Osteoblast (primary cell): ENCODE measurements at places on chromosomes 13 and 19. TPM values are rescaled to one million over a fixed set of nuclear protein-coding genes. Genes with fewer than 3 reads are reported as not detected.

DNA sequence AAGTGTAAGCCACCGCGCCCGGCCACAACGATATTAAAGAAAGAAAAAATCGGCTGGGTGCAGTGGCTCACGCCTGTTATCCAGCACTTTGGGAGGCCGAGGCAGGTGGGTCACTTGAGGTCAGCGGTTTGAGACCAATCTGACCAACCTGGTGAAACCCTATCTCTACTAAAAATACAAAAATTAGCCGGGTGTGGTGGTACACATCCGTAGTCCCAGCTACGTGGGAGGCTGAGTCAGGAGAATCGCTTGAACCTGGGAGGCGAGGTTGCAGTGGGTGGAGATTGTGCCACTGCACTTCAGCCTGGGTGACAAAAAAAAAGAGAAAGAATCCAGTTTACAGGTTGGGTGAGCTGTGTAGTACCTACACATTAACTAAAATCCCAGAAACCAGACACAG is 99.9 kb upstream of the CACNA1A start:
- no peaks in the 10 kb centered on the region for H3K36me3 ChIP-seq
- no peak overlapping the region for H3K27ac ChIP-seq
- H3K4me3 ChIP-seq, result no peak overlapping the region
- H3K27me3 ChIP-seq, result peaks cover 16% of the 10 kb centered on the region
- DNase-seq, result no peak

DNA sequence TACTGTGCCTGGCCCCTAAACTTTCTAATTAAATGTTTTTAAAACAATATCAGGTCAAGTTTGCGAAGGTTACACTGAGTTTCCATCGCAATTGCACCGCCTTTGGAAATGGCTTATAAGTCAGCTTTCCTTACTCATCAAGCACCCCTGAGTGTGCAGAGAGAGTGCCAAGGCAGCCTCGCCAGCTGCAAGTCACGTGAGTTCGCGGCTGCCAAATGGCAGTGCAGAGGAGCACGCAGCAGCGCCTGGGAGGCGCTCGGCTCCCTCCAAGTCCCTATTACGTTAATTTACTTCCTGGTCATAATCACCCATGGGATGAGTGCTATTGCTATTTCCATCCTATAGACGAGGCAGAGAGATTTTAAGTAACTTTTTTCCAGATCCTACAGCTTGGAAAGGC is 319.6 kb downstream of the TEX29 start:
- no peak overlapping the region for H3K27ac ChIP-seq
- no peaks in the 10 kb centered on the region for H3K4me1 ChIP-seq
- H3K27me3 ChIP-seq, result no peaks in the 10 kb centered on the region
- H3K4me3 ChIP-seq, result no peak overlapping the region

DNA sequence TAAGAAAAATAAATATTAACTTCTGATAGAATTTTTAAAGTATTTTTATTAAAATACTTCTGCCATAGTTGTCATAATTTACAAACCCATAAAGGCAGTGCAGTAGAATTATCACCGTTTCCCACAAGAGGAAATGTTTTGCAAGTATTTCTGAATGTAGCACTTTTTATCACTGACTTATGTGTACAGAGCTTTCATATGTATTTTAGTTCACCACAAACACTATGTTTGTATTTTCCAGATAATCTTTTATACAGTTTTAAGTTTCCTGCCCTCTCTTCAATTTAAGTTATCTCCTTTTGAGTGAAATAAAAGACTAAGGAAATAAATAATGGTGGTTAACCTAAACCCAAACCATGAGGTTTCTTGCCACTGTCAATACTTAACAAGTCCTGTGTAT is 24.2 kb downstream of the MIPEP start:
- peaks cover 22% of the 10 kb centered on the region for H3K4me1 ChIP-seq
- no peaks in the 10 kb centered on the region for H3K27me3 ChIP-seq
- H3K36me3 ChIP-seq, result peaks cover 8% of the 10 kb centered on the region
- H3K4me3 ChIP-seq, result no peak overlapping the region

DNA sequence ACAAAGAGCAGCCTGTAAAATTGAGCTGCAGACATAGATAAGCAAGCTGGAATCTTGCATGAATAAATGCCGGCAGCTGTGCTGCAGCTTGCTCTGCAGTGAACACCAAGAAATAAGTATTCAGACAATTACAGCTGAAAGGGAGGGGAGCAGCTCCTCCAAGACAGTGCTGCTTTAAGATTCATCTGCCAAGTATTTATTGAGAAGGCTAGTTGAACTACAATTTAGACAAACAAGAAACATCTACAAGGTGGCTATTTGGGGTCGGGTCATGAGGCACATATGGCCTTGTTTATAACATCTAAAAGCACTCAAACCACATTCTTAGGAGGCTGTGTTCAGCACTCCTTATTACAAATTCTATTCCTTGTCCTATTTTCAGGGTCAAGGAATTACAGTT is 34.9 kb downstream of the ZNF726 start:
- no peak overlapping the region for H3K4me3 ChIP-seq
- DNase-seq, result no peak
- no peaks in the 10 kb centered on the region for H3K36me3 ChIP-seq
- H3K4me1 ChIP-seq, result no peaks in the 10 kb centered on the region
- H3K27me3 ChIP-seq, result no peaks in the 10 kb centered on the region

DNA sequence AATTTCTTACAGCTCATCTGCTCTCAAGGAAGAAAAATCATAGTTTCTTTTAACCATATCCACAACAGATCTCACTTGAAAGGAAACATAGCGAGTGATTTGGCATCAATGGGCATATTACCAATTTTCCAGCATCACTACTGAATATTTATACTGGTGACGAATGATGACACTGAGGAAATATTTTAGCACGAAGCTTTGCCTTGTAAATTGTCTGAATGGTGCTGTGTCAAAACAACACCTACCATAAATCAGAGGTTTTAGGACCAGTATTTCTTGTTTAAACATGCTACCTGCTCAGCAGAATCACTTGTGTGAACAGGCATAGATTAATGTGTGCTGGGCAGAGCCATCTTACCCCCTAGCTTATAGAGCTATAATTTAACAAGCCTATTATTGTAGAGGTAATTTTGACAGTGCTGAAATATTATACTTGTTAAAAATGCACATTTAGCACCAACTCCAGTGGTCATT is 146.8 kb downstream of the ABCC4 start:
- H3K36me3 ChIP-seq, result no peaks in the 10 kb centered on the region
- no peaks in the 10 kb centered on the region for H3K27me3 ChIP-seq
- H3K27ac ChIP-seq, result peak overlapping the region; percentile 47
- no peak for DNase-seq
- no peak overlapping the region for H3K4me3 ChIP-seq

DNA sequence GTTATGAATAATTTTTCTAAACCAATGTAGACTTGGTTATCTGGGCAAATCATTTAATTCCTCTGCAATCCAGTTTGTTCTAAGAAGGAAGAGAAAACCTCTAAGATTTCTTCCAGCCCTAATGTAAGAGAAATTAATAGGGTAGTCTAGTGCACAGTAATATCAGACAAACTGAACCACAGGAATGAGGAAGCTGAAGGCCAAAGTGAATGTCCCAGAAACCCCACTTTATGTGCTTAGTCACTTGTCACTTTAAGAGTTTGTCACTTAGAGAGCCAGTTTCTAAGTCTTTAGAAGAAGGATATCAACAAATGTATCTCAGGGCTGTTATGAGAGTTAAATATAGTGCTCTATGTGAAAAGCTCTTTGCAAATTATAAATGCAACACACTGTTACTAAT is 750.6 kb downstream of the DIAPH3 start:
- no peak overlapping the region for H3K4me3 ChIP-seq
- H3K27ac ChIP-seq, result no peak overlapping the region
- H3K27me3 ChIP-seq, result no peaks in the 10 kb centered on the region
- no peaks in the 10 kb centered on the region for H3K36me3 ChIP-seq
- no peak for DNase-seq

DNA sequence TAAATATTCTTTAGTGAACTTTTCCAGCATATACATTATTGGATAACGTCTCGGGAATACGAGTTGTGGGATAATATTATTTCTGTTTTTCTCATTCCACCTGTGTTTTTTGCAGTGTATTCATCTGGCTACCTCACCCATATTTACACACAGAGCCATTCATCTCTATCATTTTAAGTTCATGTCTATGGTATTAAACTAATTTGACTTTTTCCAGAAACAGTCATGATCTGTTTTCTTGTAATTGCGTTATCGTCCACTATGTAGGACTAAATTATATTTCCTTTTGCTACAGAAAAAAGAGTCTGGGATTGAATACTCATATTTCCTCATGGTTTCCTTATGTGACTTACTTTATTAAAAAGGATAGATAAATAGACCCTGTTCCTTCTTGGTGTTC is 2.7 kb downstream of the ATP11A start:
- H3K36me3 ChIP-seq, result no peaks in the 10 kb centered on the region
- peaks cover 12% of the 10 kb centered on the region for H3K4me1 ChIP-seq
- no peak for DNase-seq
- no peak overlapping the region for H3K27ac ChIP-seq
- H3K27me3 ChIP-seq, result no peaks in the 10 kb centered on the region

DNA sequence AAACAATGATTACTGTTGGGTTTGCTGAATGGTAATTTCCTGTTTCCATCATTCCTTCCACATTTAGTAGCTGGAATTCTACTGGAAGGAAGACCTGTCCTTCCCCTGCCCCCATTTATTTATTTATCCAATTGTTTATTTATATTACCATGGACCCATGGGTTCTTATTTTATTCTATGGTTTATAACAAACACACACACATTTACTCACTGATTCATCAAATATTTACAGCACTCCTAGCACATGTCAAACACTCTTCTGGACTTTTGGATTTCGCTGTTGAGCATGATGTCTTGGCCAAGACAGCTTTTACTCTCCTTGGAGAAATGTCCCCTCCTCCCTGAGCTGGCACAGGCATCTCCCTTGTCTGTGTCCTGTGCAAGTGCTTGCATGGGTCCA is 227.8 kb upstream of the MAB21L1 start:
- no peaks in the 10 kb centered on the region for H3K36me3 ChIP-seq
- H3K4me1 ChIP-seq, result peaks cover 17% of the 10 kb centered on the region
- H3K27ac ChIP-seq, result no peak overlapping the region
- no peak overlapping the region for H3K4me3 ChIP-seq
- H3K27me3 ChIP-seq, result no peaks in the 10 kb centered on the region
- DNase-seq, result no peak

GRCh38 chr13:110915874-110916206 is 971 bp upstream of the ANKRD10 start:
- H3K27me3 ChIP-seq, result peaks cover 2% of the 10 kb centered on the region
- peak overlapping the region; percentile 99 for H3K27ac ChIP-seq
- peak overlapping the region; percentile 95 for H3K4me3 ChIP-seq

DNA sequence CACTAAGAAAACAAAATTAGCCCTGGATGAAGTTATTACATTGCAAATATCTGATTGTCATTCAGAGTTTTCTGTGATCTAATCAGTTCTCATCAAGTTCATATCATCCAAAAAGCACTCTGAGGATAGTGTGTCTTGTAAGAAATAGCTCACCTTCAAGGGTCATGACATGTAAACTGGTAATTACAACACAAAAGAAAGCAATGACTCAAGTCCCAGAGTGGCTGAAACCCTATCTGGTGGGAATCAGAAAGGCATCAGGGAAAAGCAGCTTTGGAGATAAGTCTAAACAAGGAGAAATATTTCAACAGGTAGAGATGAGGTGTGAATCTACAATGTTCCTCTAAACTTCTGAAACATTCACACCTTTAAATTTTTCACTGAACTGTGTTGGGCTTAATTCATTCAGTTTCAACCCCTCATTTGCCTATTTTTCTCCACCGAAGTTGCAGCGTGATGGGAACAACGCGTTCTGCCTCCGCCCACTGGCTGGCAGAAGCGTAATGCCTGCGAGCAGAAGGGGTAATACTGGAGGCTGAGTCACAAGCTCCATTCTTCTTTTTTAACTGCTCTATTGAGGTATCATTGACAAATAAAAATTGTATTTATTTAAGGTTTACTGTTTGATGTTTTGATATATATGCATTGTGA is 155.2 kb upstream of the IPO5 start:
- H3K4me1 ChIP-seq, result no peaks in the 10 kb centered on the region
- no peak for DNase-seq
- no peak overlapping the region for H3K27ac ChIP-seq
- H3K27me3 ChIP-seq, result no peaks in the 10 kb centered on the region
- H3K36me3 ChIP-seq, result no peaks in the 10 kb centered on the region

- peaks cover 6% of the 10 kb centered on the region for H3K4me1 ChIP-seq
- no peaks in the 10 kb centered on the region for H3K36me3 ChIP-seq
- DNase-seq, result no peak
- peaks cover 3% of the 10 kb centered on the region for H3K27me3 ChIP-seq
- H3K27ac ChIP-seq, result no peak overlapping the region
Observed at GRCh38 chr13:30108216-30108912, 199.0 kb downstream of the KATNAL1 start.

- no peak for DNase-seq
- H3K36me3 ChIP-seq, result no peaks in the 10 kb centered on the region
- H3K27me3 ChIP-seq, result no peaks in the 10 kb centered on the region
- no peak overlapping the region for H3K27ac ChIP-seq
- H3K4me3 ChIP-seq, result no peak overlapping the region
- no peaks in the 10 kb centered on the region for H3K4me1 ChIP-seq
Observed at GRCh38 chr19:29620931-29621351, 14.9 kb downstream of the POP4 start.

- H3K27ac ChIP-seq, result no peak overlapping the region
- no peaks in the 10 kb centered on the region for H3K36me3 ChIP-seq
Observed at GRCh38 chr19:1762243-1763117, 9.2 kb downstream of the ONECUT3 start.

DNA sequence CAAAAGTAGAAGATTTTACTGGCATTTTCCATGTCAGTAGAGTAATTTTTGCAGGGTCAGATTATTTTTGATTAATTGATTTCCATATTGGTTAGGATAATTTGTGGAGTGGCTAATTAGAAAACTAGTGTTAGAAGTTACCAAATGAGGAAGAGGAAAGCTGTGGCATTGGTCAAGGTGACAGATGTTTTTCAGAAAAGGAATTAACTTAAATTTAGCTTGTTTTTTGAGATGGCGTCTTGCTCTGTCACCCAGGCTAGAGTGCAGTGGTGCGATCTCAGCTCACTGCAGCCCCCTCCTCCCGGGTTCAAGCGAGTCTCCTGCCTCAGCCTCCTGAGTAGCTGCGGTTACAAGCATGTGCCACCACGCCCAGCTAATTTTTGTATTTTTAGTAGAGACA is 28.8 kb downstream of the LSM14A start:
- no peak for DNase-seq
- H3K27ac ChIP-seq, result no peak overlapping the region
- H3K36me3 ChIP-seq, result peaks cover 38% of the 10 kb centered on the region
- no peaks in the 10 kb centered on the region for H3K27me3 ChIP-seq
- H3K4me1 ChIP-seq, result peaks cover 5% of the 10 kb centered on the region

DNA sequence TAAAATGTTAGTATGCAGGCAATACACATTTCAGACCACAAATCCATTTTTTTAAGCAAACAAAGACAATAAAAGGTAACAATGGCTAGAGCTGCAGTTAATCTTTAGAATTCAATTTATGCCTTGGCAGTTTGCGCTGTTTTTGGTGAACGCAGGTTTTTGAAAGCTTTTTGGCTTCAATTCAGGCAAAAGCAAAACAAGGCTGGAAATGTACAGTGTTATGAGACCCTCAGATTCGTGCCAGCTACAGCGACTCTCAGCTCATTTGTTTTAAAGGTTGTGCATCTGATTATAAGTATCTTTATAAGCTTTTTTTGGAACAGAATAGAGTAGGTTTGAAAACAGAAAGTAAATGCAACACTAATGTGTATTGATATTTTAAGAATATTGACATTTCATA is 63.6 kb upstream of the SOX1 start:
- H3K27ac ChIP-seq, result no peak overlapping the region
- H3K4me3 ChIP-seq, result no peak overlapping the region
- DNase-seq, result no peak
- no peaks in the 10 kb centered on the region for H3K27me3 ChIP-seq
- H3K4me1 ChIP-seq, result no peaks in the 10 kb centered on the region

The NKPD1 gene
- 0.29 TPM in 1 of 2 replicates, not detected in the other for total RNA-seq

The MEIS3 gene
- 8.3 and 19.7 TPM in 2 replicates for total RNA-seq

The CERS4 gene
- 1.5 and 4.0 TPM in 2 replicates for total RNA-seq

The CBY2 gene
- total RNA-seq, result not detected in 2 replicates

The NCR1 gene
- 0.36 and 0.59 TPM in 2 replicates for total RNA-seq
